ENCODE measurements at places on chromosomes 4 and X. TPM values are rescaled to one million over a fixed set of nuclear protein-coding genes. Genes with fewer than 3 reads are reported as not detected.

KCNE5 gene
- 3.7 TPM for total RNA-seq

C4orf50 gene
- 0.17 TPM for total RNA-seq

SRPX2 gene
- total RNA-seq = not detected

OPRPN gene
- total RNA-seq = not detected

DNA sequence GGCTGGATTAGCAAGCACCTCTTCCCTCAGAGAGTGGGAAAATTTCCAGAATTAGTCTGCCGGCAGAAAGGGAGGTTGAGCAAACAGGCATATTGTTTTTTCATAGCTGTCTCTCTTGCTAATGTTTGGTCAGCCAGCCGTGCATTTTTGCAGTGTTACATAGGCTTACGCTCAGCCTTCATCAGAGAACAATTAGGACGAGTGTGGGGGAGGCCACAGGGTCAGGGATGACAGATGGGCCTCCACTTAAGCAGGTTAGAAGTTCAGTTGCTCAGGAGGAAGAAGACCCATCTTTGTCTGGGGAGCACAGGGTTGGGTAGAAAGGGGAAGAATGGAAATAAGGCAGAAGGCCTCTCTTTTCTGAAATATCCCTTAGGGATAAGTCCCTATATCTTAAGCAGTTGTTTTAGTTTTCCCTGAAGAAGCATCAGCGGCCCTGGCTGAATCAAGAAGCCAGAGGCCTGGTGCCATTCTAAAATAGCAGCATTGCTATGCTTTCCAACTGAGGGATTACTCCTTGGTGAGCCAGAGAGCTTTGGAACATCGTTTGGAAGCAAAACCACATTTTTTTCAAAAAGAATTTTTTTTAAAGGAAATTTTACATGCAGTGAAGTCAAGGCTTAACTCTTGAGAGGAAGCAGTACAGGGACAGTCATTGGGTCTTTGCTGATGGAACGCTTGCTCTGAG lies 118.8 kb downstream of the SMIM20 start:
- H3K27me3 ChIP-seq = no peaks in the 10 kb centered on the region
- peaks cover 3% of the 10 kb centered on the region for H3K36me3 ChIP-seq

- H3K27me3 ChIP-seq = no peaks in the 10 kb centered on the region
- DNase-seq = no peak
- no peaks in the 10 kb centered on the region for H3K36me3 ChIP-seq
- no peak overlapping the region for H3K4me3 ChIP-seq
- no peaks in the 10 kb centered on the region for H3K4me1 ChIP-seq
Measured at GRCh38 chrX:135698924-135699323, 14.5 kb upstream of the CT45A1 start.

- H3K36me3 ChIP-seq = peaks cover 2% of the 10 kb centered on the region
- no peak overlapping the region for H3K27ac ChIP-seq
- H3K4me3 ChIP-seq = no peak overlapping the region
- no peaks in the 10 kb centered on the region for H3K27me3 ChIP-seq
Measured at GRCh38 chrX:17590892-17591740, 146.2 kb upstream of the SCML1 start.

DNA sequence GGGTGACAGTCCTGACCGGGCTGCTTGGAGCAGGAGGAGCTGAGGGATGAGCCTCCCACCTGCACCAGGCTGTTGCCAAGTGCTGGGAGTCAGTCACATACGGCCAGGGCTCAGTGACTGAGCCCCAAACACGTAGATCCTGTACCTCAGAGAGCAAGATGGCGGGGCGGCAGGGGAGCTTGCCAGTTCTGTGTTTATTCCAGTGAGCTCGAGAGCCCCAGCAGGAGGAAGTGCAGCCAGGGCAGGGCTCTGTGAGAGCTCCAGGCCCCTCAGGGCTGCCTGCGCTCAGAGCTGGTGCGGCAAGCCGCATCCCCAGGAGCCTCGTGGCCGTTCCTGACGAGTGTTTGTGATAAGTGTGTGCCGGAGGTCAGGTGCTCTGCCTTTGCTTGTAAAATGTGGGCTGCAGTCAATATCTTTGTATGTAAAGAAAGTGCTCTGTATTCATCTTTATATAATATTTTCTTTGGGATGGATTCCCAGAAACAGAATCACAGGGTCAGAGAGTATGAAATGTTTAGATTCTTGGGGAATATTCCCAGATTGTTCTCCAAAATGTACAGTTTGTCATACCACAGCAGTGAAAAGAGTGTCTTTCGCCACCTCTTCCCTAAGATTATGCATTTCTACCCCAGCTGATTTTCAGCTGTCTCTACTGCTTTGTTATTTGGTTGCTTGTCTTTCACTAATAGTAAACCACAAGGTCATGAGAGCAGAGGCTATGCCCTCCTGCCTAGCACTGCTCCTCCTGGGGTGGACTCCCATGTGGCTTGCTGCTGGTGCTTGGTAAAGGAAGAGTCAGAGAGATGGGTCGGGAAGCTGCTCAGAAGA lies 50.3 kb downstream of the NELFA start:
- H3K27me3 ChIP-seq = no peaks in the 10 kb centered on the region
- H3K27ac ChIP-seq = no peak overlapping the region
- peaks cover 43% of the 10 kb centered on the region for H3K36me3 ChIP-seq
- no peak overlapping the region for H3K4me3 ChIP-seq
- no peaks in the 10 kb centered on the region for H3K4me1 ChIP-seq

DNA sequence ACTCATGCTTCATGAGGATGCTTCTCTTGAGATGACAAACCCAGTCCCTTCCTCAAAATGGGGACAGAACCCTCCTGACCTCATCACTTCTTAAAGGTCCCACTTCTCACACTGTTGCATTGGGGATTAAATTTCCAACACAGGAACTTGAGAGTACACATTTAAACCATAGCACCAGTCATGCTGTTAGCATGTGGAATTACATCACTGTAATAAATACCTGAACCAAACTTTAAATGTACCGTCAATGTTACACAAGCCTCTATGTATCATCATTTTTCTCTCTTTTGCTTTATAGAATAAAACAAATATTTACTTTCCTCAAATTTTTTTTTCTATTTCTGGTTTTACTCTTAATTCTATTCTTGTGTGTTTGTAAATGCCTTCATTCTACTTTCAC lies 448.2 kb downstream of the CCSER1 start:
- no peak overlapping the region for H3K27ac ChIP-seq
- H3K4me3 ChIP-seq = no peak overlapping the region
- no peaks in the 10 kb centered on the region for H3K36me3 ChIP-seq
- H3K4me1 ChIP-seq = no peaks in the 10 kb centered on the region

DNA sequence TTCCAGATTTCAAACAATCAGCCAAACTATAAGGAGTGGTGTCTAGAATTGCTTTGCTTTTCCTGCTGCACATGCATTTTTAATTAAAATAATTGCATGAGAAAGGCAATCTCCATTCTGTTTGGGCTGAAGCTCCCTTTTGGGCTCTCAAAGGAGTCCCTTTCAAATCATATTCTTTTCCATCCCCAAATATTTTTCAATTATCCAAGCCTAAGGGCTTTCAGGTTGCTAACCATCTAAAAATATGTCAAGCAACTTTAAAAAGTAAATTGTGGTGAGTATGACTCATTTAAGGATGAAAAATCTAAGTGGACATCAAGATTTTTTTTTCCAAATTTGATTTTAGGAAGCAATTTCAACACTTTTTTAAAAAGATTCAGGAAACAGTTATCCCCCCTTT lies 28.4 kb downstream of the PIR start:
- H3K4me1 ChIP-seq = no peaks in the 10 kb centered on the region
- no peak overlapping the region for H3K4me3 ChIP-seq
- no peak overlapping the region for H3K27ac ChIP-seq
- no peaks in the 10 kb centered on the region for H3K27me3 ChIP-seq
- no peak for DNase-seq

DNA sequence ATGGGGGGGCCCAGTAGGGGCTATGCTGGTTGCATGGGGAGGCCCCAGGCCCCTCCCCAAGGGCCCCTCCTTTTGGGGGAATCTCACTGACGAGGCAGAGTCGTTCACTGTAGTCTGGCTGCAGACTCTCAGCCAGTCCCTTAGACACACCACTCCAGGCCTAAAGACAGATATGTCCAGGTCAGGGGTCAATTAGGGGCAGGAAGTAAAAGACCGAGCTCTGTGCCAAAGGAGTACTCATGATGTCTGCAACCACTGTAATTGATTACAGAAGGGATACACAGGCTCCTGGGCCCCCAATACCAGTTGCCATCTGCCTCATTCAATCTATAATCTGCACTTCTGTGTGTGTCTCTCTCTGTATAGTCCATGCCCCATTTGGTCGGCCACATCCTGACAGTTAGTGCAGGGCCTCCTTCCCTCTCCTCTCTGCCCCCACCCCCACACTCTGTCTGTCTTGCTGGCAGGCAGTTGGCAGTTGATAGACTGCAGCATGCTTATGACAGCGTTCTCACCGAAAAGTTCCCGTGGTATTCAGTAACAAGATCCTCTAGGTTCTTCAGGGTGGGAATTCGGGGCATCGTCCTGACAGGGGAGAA lies 1.3 kb upstream of the CXorf65 start:
- H3K36me3 ChIP-seq = 0 out of 2 replicates have a peak, but pooled peaks cover 5% of the 10 kb centered on the region
- H3K4me1 ChIP-seq = peaks cover 3% of the 10 kb centered on the region
- no peaks in the 10 kb centered on the region for H3K27me3 ChIP-seq
- H3K27ac ChIP-seq = no peak overlapping the region

DNA sequence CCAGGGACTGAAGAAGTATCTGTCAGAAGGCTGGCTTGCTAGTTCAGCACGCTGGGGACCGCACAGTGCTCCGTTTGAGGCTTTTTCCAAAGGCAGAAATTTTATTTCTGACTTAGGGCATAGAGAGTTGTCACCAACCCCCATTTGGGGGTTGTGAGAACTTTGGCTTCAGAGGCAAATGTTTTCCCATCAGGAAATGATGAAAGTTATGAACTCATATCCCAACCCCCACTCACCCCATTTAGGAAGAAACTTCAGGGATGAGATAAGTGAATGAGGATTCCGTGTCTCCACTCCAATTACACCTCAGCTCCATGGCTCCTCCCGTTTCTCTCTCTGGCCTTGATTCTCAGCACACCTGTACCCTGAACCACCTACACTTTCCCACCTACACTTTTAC lies 4.3 kb upstream of the WDR13 start:
- H3K36me3 ChIP-seq = peaks cover 4% of the 10 kb centered on the region
- no peaks in the 10 kb centered on the region for H3K4me1 ChIP-seq
- DNase-seq = no peak
- no peak overlapping the region for H3K4me3 ChIP-seq
- H3K27me3 ChIP-seq = no peaks in the 10 kb centered on the region
- no peak overlapping the region for H3K27ac ChIP-seq

All from H9 (cell line).